ENCODE measurements at places on chromosomes 6 and 20. TPM values are rescaled to one million over a fixed set of nuclear protein-coding genes. Genes with fewer than 3 reads are reported as not detected.

DNA sequence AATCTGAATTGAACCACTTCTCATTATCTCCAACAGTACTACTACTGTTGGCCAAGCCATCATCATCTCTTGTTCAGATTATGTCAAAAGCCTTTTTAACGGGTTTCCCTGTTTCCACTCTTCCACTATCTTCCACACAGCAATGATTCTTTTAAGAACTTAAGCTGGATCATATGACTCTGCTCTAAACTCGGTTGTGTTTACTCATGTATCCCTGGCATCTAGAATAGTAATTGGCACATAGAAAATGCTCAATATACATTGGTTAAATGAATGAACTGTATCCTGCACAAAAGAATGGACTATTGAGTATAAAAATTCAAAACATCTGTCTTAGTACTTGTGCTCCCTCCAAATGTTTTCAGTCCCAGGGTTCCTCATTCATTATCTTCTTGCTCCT, 2.8 kb upstream of the COX7A2 start:
- no peak for DNase-seq

- no peak for DNase-seq
These were observed 92.7 kb upstream of the JARID2 start for GRCh38 chr6:15153191-15153590.

GRCh38 chr6:134481966-134482365, 164.1 kb upstream of the SGK1 start:
- DNase-seq: no peak

CLIC5 gene
- 20.3 TPM for polyA plus RNA-seq

DNA sequence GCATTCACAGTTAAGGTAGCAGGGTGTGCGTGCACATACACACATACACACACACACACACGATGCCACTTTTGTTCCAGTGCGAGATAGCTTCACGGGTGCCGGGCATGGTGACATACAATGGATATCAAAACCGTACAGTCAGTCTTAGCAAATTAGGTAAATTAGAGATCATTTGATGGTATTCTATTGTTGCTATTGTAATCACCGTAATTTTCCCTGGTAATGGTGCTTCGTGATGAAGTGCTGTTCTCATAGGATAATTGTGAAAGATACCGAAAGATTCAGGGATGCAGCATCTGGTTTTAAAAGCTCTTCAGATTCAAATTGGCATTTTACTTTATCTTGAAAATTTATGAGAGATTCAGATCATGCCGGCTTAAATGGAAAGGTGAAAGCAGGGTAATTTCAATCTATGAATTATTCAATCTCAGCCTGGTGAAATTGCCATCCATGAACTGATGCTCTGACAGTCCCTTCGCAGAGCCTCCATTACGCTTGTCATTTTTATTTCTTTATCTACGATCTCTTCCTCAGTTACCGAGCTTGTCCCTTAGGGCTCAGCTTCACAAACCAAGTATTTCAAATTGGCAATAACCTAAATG, 71.3 kb upstream of the SOX4 start:
- no peak for DNase-seq

GRCh38 chr6:157773248-157773773, 49.7 kb upstream of the SNX9 start:
- no peak for DNase-seq

GRCh38 chr6:125906158-125906998, 50.2 kb upstream of the HINT3 start:
- DNase-seq: no peak

All from muscle of back (tissue), 13 donors.